ENCODE measurements at places on chromosomes 13 and 19.

GRCh38 chr13:28854657-28855056, 34.5 kb downstream of the MTUS2 start:
- no peak for DNase-seq

- no peak for DNase-seq
Measured at GRCh38 chr13:97460004-97460775, 26.2 kb downstream of the RAP2A start.

DNA sequence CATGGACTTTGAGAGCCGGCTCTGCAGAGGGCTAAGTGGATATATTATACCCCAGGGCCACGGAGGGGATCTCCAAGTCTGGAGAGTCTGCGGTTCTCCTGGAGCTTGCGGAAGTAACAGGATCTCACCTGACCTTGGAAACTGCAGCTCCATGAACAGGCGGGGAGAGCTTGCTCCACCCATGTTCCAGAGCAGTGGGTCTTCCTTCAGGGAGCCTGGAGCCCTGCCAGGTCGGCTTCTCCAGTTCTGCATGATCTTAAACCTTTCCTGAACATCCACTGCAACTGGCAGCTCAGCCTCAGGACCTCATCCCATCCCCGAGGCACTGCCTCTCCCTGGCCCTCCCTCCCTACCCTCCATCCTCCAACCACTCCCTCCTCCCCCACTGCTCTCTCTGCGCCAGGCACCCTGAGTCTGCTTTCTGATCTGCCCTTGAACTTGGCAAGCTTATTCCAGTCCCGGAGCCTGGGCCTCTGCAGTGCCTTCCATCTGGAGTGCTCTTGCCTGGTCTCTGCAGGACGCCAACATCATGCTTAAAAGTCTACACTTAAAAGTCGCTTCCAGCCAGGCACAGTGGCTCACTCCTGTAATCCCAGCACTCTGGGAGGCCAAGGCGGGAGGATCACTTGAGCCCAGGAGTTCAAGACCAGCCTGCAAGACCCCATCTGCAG, 13.2 kb downstream of the ATCAY start:
- no peak for DNase-seq

- no peak for DNase-seq
Measured at GRCh38 chr19:6022570-6023064, 44.7 kb upstream of the RANBP3 start.

DNA sequence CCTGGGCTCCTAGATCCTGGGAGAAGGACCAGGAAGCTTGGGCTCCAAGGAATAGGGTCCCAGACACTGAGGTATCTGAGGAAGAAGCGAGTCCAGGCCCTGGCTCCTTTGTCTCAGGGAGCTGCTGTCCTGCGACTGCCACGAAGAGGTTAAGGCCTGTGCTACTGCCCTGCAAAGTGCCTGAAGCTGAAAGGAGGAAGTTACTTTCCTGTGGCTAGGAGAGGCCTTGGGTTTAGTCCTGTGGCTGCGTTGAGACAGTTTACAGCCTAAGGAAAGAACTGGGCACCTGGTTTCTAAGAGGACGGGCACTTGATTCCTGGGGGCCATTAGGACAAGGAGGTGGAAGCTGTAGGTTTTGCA, 2.8 kb downstream of the MYADM start:
- DNase-seq = no peak
